ENCODE measurements at places on chromosomes 16 and 17. TPM values are rescaled to one million over a fixed set of nuclear protein-coding genes. Genes with fewer than 3 reads are reported as not detected.

Gene KRT33A
- not detected for total RNA-seq

Gene CHRNE
- total RNA-seq = 0.15 TPM

GRCh38 chr17:81429821-81430551 lies 34.7 kb downstream of the BAHCC1 start:
- DNase-seq = no peak

- DNase-seq = peak; percentile 92
Observed at GRCh38 chr16:30075503-30076275, at the start of gene PPP4C. Gene PPP4C (plus strand): TSS chr16:30075994. CDS start chr16:30076378, 384 bp downstream.

DNA sequence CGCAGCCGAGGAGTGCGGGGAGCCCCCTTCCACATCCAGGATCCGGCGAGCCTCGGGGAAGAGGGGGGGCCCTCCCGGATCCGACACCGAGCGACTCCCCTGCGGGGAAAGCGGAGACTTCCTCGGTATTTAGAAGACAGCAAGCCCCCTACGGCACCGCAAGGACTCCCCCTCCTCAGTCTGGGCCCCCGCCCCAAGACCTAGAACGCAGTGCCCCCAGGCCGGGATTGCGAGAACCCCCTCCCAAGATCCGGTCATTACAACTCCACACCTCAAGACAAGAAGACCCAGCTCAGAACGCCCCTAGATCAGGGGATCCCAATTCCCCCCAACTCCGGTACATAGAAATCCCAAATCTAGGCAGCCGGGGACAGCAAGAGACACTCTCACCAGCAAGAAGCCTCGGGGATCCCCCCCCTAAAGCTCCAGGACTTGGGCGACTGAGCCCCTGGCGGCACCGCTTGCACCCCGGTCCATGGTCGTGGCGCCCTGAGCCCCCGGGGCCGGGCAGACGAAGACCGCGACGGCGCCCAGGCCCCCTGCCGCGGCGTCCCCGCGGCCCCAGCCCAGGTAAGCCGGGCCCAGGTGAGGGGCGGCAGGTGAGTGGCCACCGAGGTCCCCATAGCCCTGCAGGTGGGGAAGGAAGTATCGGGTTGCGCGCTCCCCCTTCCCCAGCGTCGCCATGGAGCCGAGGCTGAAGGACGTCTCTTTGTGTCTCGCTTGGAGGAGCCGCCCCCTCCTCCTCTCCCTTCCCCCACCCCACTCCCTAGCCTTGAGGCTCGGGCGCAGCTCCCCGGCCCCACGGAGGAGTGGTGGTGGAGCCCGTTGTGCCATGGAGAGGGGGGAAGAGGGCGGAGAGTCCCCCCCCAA lies 641 bp downstream of the SBK1 start:
- DNase-seq = peak; percentile 88

- no peak for DNase-seq
Observed at GRCh38 chr17:49388290-49388640, 26.2 kb upstream of the ZNF652 start.

DNA sequence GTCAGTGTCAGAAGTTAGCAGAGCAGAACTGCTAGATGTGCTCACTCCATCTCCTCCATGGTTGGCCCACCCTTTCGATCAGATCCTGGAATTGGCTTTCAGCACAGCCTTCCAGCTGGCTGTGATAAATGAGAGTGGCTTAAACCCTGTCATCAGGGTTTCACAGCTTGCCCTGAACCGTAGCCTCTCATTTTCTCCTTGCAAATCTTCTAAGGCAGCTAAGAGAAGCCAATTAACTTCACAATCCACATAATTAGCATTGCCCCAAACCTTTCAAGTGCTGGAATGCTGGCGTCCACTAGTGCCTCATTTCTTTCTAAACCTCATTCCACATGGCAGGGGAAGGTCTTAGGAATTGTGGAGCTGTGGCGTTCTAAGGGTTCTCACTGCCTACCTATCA lies 21.7 kb downstream of the MILR1 start:
- DNase-seq = no peak

All from H1 (cell line).